MM.1S (cell line): ENCODE measurements at places on chromosomes 3 and 15.

- no peak for DNase-seq
These were observed 11.6 kb downstream of the CCNL1 start for GRCh38 chr3:157148196-157148889.

DNA sequence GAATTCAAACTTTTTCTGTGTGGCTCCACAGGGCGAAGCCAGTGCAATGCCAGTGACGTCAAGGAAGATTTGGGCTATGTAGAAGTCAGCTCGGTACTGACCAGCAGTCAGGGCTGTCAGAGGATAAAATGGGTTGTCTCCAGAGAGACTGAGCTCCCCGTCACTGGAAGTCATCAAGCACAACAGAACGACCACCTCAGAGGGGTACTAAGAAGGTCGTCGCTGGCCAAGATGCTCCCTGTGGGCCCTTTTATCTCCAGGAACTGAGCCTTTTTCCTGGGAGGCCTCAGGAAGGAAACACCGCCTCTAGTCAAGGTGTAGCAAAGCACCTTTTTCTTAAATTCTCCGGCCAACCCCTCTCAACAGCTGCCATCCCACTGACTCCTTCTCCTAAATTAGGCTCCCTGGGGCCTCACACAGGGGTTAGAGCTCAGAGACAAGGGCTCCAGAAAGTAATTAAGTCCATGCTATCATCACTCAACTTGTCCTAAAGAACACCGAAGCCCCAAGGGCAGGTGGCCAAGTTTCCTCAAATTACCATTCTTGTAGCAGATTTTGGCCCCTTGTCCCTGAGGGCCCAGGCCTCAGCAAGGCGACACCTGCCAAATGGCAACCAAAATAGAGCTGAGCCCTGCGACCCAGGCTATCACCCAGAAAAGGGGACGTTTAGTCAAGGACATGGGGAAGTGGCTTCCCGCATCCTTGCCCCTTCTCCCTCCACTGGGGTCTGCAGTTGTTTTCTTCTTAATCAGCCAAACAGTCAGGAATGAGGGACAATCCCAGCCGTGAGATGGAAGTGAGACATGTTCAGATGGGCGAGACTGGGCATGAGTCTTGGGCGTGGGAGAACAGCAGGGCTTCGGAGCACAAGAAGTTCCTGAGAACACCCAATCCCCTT lies 48.0 kb downstream of the SSUH2 start:
- DNase-seq = no peak

DNA sequence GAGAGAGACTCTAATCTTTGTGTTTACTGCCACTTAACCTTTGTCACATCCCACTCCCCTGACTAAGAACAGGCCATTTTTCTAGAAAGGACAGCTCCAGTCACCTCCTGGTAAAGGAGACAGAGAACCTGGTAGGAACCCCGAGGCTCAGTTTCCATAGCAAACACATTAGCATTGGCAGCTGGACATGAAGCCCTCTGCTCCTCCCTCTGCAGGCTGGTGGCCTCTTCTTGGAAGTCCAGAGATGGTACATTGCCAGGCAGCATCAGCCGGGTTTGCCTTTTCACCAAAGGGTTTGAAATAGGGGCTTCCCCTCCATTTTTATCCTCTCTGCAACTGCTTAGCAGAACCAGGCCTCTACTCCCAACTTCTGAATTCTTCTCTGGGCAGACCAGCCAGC lies 213.4 kb upstream of the SEMA6D start:
- DNase-seq = no peak

DNA sequence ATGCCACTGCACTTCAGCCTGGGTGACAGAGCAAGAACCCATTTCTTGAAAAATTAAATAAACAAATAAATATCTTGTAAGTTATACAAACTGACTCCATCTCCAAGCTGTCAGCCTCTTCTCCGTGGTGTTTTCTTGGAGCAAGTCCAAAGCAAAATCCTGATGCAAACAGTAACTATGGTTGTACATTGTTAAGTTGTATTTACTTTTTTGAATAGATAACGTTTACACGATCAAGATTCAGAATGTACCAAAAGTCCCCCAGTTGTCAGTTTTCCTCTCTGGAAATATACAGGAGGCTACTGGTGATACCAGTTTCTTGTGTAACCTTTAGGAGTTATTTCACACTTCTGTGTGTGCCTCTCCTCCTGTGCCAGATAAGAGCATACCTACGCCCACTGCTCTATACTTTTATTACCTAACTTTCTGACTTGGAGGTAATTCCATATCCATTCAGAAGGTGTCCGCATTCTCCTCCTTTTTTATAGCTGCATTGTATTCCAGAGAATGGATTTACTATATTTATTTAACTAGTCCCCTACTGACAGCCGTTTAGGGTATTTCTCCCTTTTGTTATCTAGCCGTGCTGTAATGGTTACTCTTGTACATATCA lies 14.2 kb downstream of the CMTM7 start:
- no peak for DNase-seq

- no peak for DNase-seq
These were observed 21.8 kb upstream of the RBP1 start for GRCh38 chr3:139561255-139561817.

DNA sequence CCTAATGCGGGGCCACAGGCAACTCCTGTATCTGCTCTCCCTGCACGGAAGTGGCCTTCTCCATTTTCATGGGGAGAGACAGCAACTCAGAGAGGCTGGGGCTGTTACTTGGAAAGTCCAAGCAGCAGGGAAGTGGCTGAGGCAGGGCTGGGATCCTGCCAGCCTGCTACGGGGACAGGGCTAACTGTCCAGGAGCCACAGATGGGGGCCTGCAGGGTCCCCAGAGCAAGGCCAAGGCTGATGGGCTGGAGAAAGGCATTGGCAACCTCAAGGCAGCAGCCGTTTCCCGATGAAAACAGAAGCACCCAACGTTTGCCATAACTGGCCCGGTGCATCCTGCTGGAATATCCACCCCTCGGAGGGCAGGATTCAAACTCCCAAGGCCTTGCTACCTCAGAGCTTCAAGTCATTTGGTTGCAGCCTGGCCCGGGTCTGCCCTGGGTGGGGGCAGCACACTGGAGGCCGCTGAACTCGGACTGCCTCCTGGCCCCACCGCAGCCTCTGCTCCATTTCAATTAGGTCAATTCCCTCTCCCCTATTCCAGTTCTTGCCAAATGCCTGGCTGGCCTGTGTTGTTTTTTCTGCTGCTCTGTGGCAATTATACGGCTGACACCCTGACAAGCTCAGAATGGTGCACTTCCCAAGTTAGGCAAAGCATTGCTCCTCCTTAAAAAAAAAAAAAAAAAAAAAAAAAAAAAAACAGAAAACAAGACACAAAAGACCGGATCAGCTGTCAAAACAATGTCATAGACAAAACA lies 143.5 kb downstream of the NUP210 start:
- DNase-seq = no peak

- no peak for DNase-seq
These were observed 36.6 kb upstream of the ZPLD1 start for GRCh38 chr3:102398176-102398575.

DNA sequence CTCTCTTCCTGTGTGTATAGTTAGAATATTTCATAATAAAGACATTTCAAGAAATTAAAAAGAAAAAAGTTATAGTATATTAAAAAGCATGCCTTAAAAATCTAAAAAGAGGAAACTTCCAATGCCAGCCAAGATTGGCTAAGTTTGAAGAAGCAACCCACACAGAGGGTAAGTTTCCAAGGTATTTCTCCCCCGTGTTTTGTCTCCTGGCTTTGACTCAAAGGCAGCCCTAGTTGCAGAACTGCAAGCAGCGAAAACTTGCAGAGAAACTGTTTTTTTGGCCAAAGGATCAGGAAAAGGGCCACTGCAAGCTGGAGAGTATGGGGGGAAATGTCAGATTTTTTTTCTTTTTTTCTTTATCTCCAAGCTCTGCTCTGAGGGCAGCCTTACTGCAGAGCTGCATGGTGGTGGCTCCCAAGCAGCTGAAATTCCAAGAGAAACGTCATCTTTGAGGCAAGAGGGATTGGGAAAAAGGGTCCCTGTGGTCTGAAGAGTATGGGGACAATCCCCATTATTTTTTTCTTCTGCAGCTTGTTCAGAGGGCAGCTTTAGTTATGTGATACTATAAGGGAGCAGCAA lies 23.0 kb downstream of the HACL1 start:
- no peak for DNase-seq

- DNase-seq = no peak
These were observed 1177.4 kb upstream of the GBE1 start for GRCh38 chr3:82938821-82939328.

DNA sequence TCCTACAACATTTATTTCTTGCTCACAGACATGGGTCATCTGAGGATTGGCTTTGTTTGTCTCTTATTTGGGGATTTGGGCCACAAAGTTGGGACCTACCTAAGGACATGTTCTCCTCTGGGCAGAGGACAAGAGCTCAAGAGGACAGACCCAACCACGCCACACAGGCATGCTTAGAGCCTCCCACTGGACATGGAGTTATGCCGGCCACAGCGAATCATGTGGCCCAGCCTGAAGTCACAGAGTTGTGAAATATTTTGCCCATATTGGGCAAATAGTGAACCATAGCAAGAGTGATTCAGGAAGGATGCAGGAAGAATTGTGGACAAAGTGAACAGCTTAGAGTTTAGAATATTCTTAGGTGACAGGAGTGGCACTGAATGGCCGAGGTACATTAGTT lies 9.9 kb downstream of the TRAK1 start:
- no peak for DNase-seq

- DNase-seq = no peak
These were observed 68.1 kb downstream of the NOX5 start for GRCh38 chr15:69082554-69082953.

DNA sequence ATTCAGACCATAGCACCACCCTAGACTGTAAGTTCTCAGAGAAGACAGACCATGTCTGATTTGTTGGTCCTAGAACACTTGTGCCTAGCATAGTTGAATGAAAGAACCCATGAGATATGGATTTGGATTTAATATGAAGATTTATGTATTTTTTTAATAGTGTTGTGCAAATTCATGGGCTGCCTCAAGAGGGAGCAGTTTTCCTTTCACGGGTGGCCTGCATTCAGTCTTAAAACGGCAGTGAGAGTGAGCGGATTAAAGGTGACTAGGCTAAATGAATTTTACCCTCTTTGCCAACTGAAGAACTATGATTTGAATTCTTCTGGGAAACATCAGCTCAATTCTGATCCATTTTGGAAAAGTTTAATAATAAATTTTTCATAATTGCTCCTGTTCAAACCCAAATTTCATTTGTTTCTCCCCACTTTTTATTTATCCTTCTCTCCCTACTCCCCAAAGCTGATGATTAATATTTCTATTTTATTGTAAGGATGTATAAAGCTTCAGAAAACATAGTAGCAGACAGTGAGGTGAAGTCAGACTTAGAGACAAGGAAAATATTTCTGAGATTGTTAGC lies 67.3 kb downstream of the MORC1 start:
- peak; percentile 58 for DNase-seq

DNA sequence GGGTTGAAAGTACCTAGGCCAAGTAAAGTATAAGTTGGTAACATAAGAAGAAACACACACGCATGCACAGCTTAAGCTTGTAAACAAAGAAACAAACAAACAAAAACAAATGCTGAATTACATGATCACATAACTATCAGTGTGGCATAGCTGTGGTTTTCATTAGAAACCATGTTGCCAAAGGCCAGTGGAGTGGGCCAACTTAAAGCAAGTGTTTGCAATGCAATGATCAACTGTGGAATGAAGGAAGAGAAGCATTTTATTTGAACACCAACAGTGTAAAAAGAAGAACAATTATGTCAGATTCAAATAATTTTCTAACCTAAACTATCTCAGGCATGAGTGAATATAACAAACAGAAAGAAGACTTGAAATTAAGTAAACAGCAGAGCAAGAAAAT lies 199.4 kb upstream of the STRIT1 start:
- DNase-seq = no peak

DNA sequence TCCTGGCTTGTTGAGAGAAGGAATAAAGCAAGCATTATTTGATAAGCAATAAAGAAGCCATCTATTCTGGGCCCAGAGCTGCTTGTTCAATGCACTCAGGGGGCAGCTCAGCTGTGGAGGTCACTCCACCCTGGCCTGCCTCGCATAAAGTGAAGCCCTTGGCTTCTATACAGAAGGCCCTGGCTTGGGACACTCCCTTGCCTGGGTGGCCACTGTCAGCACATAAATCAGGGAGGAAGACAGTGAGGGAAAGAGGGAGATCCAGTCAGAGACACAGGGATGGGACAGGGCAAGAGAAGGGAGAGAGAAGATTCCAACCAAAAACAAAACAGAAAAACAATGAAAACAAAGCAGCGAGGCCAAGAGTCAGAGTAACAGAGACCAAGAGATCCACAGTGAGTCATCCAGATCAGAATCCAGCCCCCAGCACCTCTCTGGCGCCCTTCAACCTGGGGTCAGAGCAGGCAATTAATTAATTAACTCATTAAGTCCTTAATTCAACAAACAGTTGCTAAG lies 11.8 kb downstream of the INSYN1 start:
- no peak for DNase-seq

DNA sequence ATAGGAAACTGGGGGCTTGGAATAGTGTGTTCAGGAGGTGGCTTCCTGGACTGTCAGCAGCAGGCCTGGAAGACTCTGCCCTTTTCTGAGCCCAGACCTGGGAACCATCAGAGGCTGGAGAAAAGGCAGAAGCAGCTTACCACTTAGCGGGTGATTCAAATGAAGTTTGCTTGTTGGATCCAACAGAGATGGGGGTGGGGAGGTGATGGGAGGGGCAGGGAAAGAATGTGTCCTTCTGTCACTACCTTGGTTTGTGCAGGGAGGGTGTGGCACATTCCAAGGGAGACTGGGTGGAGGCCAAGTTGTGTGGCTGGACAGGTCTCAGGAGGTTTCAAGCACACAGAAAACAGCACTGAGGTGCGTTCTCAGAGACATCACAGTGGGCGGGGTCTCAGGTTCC lies 58.8 kb downstream of the TRAK1 start:
- no peak for DNase-seq

DNA sequence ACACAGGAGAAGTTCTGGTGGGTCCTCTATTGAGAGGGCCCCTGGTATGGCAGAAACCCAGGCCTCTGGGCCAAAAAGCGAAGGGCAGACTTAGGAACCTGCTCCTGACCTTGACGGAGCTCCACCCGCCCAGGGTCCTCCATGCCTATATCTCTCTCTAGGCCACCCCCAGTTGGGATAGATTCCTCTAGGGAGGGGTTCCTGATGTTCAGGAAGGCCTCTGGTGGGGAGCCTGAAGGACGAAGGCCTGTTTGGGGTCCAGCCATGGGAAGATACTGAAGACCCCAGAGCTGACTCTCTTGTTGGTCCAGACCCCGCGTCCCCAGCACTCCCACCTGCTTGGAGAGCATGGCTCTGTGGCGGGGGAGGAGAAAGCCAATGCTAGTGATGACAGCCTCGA lies 104.2 kb downstream of the CORO2B start:
- DNase-seq = no peak

GRCh38 chr15:89441295-89441812 lies 55.0 kb downstream of the RHCG start:
- peak; percentile 47 for DNase-seq

- DNase-seq = no peak
These were observed 26.2 kb downstream of the RBPMS2 start for GRCh38 chr15:64749167-64749566.

DNA sequence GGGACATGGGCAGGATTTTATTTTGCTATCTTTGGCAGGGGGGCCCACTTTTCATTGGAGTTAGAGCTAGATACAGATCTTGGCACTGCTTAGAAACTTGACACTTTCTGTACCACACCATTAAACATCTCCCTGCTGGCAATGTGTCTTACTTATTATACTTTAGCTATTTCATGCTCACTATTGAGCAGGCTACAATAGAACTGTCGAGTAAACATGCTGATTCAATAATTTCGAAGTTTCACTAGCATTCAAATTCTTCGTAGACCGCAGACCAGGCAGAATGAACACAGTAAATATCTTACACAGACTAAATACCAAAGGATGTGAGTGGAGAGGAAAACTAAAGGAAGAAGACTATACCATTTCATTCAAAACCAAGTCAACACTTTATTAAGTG lies 180.8 kb downstream of the UNC13C start:
- no peak for DNase-seq
